ENCODE measurements at places on chromosomes 2 and 18. TPM values are rescaled to one million over a fixed set of nuclear protein-coding genes. Genes with fewer than 3 reads are reported as not detected.

The TCF23 gene
- polyA plus RNA-seq: 0.21 TPM

The RAB27B gene
- polyA plus RNA-seq: 12.1 TPM

The HRH4 gene
- not detected for polyA plus RNA-seq

The C2orf78 gene
- polyA plus RNA-seq: not detected

The GCKR gene
- polyA plus RNA-seq: 1.5 TPM

The MAL gene
- polyA plus RNA-seq: 2.4 TPM

The UGT1A4 gene
- polyA plus RNA-seq: not detected

The ORC2 gene
- 46.1 TPM for polyA plus RNA-seq

The NEB gene
- 9.7 TPM for polyA plus RNA-seq

The DUSP19 gene
- polyA plus RNA-seq: 6.7 TPM

The CFAP53 gene
- 4.6 TPM for polyA plus RNA-seq

The LYG1 gene
- 2.7 TPM for polyA plus RNA-seq

The PRSS56 gene
- polyA plus RNA-seq: not detected

The SERPINB13 gene
- not detected for polyA plus RNA-seq

The CTAGE1 gene
- polyA plus RNA-seq: 0.11 TPM

The MOCOS gene
- polyA plus RNA-seq: 1.0 TPM

The GAREM2 gene
- 7.2 TPM for polyA plus RNA-seq

The SF3B1 gene
- 458 TPM for polyA plus RNA-seq

The TRIM54 gene
- polyA plus RNA-seq: 0.09 TPM

The TBC1D8 gene
- 33.2 TPM for polyA plus RNA-seq

The ELOA2 gene
- polyA plus RNA-seq: 0.17 TPM

The GLI2 gene
- 16.5 TPM for polyA plus RNA-seq

The SATB2 gene
- polyA plus RNA-seq: 2.9 TPM

The QPCT gene
- polyA plus RNA-seq: 20.8 TPM

The DLX2 gene
- not detected for polyA plus RNA-seq

The HDAC4 gene
- polyA plus RNA-seq: 12.1 TPM

The TUBB8B gene
- polyA plus RNA-seq: 0.36 TPM

The EFHD1 gene
- 5.0 TPM for polyA plus RNA-seq

The TUBA4A gene
- 41.4 TPM for polyA plus RNA-seq

The CRYGD gene
- polyA plus RNA-seq: not detected

Measured in left lung (tissue), 14 donors.